GM04503 (cell line): ENCODE measurements at places on chromosomes 1 and 21.

DNA sequence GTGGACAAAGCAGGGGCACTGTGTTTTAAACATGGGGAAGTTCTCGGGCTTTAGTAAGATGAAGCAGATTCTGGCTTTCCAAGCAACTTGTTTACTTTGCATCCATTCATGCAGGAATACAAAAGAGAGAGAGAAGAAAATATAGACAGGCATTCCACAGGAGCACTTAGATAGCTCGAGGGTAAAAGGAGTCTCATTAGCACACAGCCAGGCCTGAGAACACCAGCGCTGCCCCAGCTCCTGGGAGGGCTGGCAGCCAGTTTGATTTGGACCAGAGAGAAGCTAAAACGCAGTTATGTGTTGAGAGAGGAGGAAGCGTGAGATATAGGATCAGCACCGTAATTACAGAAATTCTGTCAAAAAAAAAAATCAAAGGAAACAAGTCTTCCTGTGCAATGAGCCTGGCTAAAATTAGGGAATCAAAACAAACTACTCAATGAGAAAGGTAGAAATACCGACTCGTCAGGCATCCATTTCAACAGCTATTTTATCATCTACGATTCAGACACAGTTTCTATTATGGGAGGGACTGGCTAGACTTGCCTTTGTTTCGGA lies 68.2 kb downstream of the CLSTN1 start:
- no peak for DNase-seq

GRCh38 chr1:25072461-25072860 lies 142.4 kb upstream of the RUNX3 start:
- DNase-seq, result no peak

DNA sequence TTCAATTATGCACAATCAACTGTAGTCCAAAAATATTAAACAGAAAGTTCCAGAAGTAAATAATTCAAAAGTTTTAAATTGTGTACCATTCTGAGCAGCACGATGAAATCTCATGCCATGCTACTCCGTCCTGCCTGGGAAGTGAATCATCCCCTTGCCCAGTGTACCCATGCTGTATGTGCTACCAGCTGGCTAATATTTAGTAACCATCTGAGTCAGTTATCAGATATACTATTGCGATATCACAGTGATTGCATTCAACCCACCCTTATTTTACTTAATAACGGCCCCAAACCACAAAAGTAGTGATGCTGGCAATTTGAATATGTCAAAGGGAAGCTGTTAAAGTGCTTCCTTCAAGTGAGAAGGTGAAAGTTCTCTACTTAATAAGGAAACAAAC lies 56.2 kb downstream of the EVI5 start:
- no peak for DNase-seq

- no peak for DNase-seq
These were observed 104.9 kb downstream of the DUSP10 start for GRCh38 chr1:221636967-221637366.

GRCh38 chr21:43315244-43316137 lies 111.4 kb downstream of the SIK1 start:
- DNase-seq, result no peak

GRCh38 chr1:205450448-205450847 lies 5.4 kb downstream of the BLACAT1 start:
- DNase-seq, result no peak

- no peak for DNase-seq
These were observed 11.4 kb downstream of the PPFIA4 start for GRCh38 chr1:203037509-203038190.

GRCh38 chr1:204834336-204834735 lies 36.3 kb upstream of the NFASC start:
- DNase-seq, result no peak

GRCh38 chr1:5632224-5632623 lies 360.0 kb downstream of the NPHP4 start:
- no peak for DNase-seq

- no peak for DNase-seq
These were observed 8.9 kb upstream of the C1orf174 start for GRCh38 chr1:3908886-3909517.

- no peak for DNase-seq
These were observed 32.0 kb downstream of the EGLN1 start for GRCh38 chr1:231390071-231390470.

DNA sequence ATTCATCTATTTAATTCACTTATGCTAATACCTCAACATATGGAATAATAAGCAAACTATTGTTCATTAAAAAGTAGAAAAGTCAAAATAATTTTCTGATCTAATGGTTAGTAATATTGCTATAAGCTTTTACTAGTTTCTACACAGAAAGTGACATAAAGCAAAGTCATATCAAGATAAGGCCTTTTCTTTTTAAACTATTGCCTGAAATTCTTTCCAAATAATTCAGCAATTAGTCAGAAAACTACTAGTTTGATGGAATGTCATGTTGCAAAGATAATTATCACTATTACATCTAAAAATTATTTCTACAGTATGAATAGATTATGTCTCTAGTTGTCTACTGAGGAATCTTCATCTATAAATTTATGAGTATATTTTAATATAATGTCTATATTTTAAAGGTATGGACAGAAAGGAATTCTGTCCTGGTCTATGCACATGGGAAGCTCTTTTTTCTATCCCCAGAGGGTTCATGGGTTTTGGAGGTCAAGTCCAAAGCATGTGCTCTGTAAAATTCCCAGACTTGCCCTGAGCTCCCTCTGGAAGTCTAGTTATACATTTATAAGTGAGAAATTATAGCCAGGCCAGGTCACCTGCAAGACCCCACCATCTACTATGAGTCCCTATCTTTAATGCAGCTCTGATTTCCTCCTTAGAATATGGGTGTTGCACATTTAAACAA lies 84.6 kb upstream of the DPYD start:
- no peak for DNase-seq

DNA sequence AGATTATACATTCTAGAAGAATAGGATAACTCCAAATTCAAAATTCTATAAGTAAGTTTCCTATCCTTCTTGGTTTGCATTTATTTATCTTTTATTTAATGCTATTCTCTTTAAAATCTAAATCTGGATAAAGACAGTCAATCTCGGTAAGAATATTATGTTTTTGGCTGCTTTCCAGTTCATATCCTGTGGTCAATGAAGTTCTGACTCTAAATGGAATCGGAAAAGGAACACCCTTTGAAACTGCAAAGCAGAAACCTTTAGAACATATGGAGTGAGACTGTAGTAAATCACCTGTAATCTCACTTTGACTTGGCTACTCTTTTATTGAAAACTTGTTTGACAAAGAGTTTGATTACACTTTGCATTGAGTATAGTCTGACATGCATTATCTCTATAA lies 85.2 kb downstream of the KIFAP3 start:
- DNase-seq, result no peak

DNA sequence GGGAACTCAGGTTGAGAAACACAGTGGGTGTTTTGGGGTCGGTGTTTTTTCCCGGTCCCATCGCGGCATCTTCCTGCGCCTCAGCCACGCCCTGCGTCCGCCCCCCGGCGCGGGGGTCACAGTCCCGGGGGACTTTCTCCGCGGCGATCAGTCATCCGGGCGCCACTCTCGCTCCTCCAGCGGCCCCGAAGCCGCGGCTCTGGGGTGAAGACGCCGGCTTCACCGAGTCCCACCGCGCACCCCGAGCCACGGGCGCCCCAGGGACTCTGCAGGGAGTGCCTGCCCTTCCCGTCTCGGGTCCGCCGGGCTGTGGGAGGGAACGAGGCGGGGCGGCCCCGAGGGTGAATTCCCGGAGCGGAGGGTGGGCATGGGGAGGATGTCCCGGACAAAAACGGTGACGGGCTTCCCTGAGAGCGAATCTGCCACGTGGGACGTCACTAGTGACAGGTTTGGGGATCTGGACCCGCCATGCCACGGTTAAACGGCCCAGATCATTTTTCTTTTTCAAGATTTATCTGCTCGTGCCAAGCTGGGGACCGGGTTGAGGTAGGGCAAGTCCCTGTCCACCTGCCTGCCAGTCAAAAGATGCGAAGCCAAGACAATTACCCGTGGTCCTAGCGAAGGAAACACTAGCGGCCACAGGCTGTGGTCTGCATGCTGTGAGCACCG lies 717 bp upstream of the BATF3 start:
- DNase-seq, result no peak

GRCh38 chr1:23984417-23985186 lies 4.5 kb upstream of the SRSF10 start:
- peak; percentile 71 for DNase-seq

DNA sequence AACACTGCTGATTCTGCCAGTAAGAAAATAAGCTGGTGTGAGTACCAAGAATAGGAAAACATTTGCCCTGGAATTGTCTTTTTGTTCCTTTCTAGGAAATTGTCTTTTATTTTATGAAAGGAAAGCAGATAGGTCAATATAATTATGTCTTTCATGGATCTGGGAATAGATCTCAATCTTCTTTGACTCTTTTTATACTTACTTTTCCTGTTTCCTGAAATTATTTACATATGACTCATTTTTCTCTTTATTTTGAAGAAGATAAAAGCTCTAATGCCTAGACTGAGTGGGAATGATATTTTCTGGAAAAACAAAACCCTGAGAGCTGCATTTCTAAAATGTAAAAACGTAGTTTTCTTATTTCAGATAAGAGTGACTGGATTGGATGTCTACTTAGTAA lies 100.1 kb downstream of the MAN1A2 start:
- DNase-seq, result no peak

GRCh38 chr21:42321845-42322244 lies 6.6 kb upstream of the TFF3 start:
- no peak for DNase-seq

GRCh38 chr1:114296413-114296812 lies 142.7 kb upstream of the SYT6 start:
- DNase-seq, result no peak

DNA sequence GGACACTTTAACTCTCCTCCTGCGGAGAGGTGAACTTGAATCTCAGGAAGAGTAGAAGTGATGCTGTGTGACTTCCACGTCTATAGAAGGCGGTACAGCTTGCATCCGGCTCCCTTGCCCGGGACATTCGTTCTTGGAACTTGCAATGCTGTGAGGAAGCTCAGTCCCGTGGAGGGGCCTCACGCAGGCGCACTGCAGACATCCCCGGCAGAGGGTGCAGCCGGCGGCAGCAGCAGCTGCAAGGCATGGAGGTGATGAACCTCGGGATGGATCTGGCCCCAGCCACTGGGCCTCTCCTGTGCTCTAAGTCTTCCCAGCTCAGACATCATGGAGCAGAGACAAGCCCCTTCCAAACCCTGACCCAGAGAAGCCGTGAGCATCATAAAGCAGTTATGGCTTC lies 61.8 kb upstream of the SOD1 start:
- no peak for DNase-seq

DNA sequence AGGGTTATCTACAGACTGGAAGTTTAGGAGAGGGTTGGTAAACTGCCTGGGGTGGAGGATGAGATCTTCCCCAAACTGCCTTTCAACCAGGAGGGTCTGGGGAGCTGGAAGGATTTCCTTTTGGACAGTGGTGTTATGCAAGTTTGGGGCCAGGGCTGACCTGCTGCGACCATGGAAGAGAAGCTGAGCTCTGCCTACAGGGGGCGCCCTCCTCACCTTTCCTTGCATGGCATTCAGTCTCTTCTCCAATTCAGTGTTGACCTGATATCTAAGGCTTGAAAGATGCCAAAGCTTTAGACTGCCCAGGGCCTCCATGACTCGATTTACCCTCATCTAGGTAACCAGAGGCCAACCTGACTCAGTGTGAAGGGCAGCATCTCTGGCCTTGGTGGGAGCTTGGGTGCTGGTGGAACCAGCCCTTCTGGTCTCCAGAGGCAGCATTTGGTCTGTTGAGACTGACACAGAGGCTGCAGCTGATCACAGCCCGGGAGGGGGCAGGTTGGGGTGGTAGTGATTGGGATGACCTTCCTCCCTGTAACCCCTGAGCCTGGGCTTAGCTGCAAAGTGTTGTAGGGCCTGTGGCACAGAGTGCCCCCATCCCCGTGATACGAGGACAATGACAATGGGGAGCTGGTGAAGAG lies 170.0 kb downstream of the GRIK3 start:
- no peak for DNase-seq

- DNase-seq, result no peak
These were observed 93.5 kb downstream of the NRDC start for GRCh38 chr1:51784997-51785421.

DNA sequence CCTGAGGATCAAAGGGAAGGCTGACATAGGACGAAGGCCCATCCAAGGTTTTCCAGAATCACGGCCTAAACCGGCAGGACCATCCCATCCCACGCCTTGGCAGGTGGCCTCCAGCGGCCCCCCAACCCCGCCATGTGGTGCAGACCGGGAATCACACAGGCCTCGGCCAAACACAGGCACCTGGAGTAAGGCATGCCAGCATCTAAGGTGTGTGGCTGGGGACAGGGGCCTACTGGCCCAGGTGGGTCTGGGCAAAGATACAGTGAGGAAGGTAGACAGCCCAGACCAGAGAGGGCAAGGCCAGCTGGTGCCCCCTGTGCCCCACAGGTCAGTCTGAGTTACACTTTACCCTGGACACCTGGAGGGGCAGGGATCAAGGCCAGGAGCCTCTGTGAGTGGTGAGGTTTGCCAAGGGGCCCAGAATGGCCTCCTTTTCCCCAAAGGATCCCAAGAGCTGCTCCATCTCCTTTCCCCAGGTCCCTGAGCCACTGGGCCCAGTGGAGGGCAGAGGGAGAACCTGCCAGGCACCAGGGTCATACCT lies 12.7 kb upstream of the TAS1R2 start:
- no peak for DNase-seq

DNA sequence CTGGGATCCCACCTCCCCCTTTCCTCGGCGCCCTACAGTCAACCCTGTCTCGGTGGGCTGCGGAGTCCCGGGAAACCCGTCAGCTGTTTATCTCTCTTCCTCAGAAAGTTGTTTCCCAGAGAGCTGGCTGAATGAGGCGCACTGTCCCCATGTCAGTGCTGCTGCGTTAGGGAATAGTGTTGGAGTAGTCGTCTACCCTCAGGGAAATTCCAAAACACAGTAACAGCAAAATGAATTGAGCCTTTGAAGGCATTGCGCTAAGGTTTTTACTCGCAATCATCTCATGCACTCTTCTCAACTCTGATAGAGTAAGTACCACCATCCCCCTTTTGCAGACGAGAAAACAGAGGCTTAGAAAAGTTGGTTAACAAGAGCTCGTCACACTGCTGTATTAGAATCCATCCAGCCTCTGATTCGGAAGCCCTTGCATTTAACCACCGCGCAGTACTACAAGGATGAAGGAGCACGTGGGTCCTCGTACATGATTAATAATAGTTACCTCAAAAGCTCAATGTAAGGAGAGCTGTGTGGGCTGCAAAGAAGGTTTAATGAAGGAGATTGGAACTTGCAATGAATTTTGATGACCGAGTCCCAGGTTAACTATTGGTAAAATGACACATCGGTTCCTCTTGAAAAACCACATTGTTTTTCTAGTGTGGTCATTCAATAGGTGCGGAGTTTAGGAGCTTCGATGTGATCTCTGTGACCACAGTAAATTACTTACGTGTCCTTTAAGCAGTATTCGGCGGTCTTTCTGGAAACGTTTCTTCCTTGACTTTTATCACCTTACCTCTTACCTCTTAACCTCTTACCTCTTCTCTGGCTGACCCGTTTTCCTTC lies 788 bp upstream of the EDEM3 start:
- no peak for DNase-seq

DNA sequence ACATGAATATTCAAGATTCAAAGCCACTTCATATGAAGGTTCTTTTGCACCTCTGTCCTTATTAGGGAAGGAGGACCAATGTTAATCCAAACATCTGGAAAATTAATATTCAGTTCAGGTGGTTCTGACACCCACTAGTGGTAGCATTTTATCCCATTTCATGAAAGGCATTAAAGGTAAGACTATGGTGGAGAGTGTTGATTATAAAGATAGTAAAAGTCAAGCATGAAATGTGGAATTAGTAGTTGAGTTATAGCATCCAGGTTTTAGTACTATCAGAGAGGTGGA lies 17.5 kb upstream of the YTHDF2 start:
- no peak for DNase-seq
